Stimulated activated CD8-positive, alpha-beta memory T cell treated with anti-CD3 and anti-CD28 coated beads, Interleukin-7, amount 100 ng/mL, for 24 hours (primary cell): ENCODE measurements at places on chromosomes 5 and 9.

DNA sequence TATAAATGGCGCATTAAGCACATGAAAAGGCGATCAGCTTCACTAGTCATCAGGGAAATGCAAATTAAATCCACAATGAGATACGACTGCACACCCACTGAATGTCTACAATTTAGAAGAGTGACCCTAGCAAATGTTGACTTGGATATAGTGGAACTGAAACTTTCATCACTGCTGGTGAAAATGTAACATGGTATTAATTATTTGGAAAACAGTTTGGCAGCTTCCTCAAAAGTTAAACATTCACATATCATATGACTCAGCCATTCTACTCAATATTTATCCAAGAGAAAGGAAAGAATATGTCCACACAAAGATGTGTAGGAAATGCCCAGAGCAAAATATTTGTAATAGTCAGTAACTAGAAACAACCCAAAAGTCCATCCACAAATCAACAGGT, 146.5 kb downstream of the LPAR1 start:
- DNase-seq, result no peak

GRCh38 chr5:179302499-179303185, 42.6 kb downstream of the ADAMTS2 start:
- DNase-seq, result no peak

GRCh38 chr5:105953616-105954015, 1717.1 kb downstream of the EFNA5 start:
- no peak for DNase-seq

DNA sequence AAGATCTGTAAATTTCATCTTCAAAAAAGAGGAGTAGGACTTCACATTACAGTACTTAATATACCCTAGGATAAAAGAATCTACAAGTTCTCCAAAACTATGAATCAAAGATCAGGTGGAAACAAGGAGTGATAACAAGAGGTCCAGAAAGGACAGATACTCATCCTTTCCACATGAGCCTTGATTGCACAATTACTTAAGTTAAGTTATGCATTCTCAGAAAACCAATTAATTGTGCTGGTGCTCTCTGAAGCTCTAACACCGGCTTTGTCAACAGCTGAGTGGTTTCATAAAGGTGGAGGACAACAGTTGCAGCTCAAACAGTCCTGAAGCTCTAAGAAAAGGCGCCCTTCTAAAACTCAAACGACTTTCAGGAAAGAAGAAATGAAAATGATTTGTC, 251.9 kb downstream of the BNC2 start:
- no peak for DNase-seq

GRCh38 chr9:77933019-77933418, 98.6 kb downstream of the GNAQ start:
- no peak for DNase-seq

DNA sequence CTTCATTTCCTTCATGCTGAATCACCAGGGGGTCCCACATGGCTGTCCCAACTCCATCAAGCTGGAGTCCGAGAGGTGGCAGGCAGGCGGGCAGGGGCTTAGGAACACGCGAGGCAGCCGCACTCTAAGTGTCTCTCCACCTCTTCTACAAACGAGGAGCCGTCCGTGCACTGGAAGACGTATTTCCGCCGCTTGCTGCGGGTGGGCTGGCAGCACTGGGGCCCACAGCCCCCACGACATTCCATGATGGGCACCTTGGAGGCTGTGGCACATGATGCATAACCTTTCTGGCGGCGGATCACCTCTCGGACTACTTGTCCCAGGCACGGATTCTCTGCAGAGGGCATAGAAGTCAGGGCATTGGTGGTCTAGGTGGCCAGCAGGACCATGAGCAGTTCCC, 87.2 kb upstream of the PANK3 start:
- DNase-seq, result no peak

DNA sequence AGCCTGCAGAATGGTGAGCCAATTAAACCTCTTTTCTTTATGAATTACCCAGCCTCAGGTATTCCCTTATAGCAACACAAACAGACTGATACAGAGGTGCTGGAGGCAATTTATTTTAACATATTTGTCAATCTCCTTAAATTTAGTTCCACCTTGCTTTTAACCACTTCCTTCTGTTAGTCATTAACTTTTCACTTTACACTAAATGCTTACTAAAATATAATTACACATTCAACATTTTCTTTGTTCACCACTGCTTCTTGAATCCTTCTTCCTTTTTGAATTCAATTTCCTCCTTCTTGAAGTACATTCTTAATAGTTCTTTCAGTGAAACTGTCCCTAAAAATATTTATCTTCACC, 39.4 kb downstream of the LYRM7 start:
- DNase-seq, result no peak

- no peak for DNase-seq
Observed at GRCh38 chr5:83434946-83435345, 36.6 kb upstream of the VCAN start.

GRCh38 chr5:125463466-125464092, 717.1 kb upstream of the ZNF608 start:
- DNase-seq, result no peak

DNA sequence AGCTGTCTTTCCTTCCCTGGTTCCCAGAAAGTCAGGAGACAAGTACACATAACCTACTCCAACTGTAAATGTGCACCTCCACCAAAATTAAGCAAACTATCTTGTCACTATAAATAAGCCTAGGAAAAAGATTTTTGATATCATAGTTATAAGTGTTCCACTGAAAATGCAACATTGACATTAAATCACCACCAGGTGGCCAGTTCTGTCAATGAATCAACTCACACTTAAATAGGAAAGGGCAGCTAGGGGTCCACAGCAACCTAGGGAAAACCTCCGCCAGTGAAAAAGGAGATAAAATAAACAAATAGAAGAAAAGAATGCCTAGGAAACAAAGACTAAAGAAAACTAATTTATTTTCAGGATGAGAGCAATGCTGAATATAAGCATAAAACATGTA, 243.0 kb upstream of the PTPRD start:
- no peak for DNase-seq
